ENCODE measurements at places on chromosomes 12 and 14.

- no peak for DNase-seq
Observed at GRCh38 chr14:93932642-93933041, 5.5 kb downstream of the FAM181A start.

DNA sequence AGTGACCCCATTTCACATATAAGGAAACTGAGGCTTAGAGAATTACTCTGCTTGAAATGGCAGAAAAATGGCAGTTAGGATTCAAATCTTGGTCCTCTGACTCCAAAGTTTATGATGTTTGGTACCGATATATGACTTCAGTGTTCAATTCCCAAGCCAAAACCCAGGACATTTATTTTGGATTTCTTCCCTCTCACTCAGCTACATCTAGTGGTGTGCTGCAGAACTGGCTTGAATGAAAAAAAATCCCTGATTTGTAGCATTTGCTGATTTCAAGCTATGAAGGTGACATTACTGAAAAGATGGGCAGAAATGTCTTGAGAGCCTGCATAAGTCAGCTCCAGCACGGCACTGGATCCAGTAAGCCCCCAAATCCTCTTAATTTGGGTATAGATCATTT lies 106.4 kb downstream of the EFCAB11 start:
- DNase-seq = no peak

DNA sequence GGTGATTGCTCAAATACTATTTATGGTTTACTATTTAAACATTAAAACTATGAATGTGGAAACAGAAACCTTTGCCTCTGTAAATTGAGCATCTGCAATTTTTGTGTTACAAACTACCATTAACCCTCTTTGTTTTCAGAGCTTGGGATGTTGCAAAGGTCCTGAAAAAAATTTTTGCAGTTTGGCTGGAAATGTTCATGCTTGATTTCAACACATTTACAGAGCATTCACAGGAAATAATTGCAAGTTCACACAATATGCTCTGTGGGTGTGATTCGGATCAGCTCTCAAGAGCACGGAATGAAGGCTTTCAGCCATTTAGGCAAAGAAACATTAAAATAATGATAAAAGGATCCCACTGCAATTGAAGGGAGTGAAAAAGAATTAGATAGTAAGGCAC lies 232.9 kb downstream of the ATP23 start:
- DNase-seq = no peak

DNA sequence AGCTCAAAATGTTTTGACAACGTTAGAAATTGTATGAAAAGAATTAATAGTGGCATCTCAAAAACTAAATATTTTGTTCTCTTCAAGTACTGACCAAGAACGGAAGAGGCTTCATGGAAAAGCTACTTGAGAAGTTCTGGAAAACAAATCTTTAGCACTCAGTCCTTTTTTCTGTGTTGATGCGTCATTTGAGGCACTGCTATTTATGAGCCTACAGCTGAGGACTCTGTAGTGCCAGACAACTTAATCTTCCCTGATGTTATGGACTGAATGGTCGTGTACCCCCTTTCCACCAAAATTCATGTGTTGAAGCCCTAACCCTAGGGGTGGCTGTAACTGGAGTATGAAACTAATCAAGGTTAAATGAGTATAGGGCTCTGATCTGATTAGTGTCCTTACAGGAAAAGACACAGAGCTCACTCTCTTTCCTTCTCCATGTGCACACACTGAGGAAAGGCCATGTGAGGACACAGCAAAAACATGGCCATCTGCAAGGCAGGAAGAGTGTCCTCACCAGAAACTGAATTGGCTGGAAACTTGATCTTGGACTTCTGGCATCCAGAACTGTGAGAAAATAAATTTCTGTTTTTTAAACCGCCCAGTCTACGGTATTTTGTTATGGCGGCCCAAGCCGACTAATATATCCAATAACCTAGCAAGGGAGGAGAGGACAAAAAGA lies 337.0 kb upstream of the CLEC14A start:
- no peak for DNase-seq

- DNase-seq = no peak
Observed at GRCh38 chr12:16763901-16764300, 157.9 kb upstream of the LMO3 start.

GRCh38 chr12:31658471-31659086 lies 909 bp upstream of the ETFBKMT start:
- no peak for DNase-seq

DNA sequence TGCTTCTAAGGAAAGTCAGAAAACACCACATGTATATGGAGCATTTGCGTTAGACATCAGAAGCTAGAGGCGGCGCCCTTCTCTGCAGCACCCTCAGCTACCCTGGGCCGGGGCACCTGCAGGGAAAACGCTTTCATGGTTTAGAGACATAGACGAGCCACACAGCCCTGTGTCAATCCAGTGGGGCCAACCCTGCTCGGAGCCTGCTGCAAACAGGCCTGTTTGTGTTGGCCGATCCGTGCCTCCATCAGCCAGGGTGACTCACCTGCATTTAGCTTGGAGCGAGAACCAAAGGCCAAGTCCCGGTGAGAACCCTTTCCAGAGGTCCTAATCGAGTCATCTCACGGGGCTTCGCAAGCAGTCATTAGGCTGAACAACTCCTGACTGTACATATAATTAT lies 19.5 kb upstream of the FZD10 start:
- no peak for DNase-seq

DNA sequence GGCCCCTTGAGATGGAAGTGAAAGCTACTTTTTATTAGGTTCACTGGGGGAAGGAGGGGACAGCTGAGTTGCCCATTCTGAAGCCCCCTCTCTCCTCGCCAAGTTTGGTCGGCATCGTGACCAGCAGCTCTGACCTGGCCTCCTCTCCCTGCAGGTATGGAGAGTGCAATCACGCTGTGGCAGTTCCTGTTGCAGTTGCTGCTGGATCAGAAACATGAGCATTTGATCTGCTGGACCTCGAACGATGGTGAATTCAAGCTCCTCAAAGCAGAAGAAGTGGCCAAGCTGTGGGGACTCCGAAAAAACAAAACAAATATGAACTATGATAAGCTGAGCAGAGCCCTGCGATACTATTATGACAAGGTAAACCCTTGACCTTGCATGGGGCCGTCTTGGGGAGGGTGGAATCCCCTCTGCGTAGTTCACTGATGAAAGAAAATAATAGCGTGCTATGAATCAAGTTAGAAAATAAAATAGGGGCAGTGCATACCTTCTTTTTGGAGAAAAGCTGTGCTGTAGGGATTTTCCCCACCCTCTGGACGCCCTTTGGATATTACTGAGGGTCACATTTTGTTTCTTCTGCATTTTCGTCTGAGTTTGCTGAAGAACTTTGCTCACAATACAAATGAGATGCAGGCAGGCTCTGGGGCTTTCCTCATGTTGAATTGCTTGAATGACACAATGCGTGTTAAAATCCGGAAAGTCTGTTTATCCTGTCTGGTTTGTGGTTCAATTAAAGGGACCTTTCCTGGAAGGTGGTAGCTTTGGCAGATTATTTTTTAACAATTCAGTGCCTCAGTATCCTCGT lies 29.4 kb downstream of the ELK3 start:
- no peak for DNase-seq

DNA sequence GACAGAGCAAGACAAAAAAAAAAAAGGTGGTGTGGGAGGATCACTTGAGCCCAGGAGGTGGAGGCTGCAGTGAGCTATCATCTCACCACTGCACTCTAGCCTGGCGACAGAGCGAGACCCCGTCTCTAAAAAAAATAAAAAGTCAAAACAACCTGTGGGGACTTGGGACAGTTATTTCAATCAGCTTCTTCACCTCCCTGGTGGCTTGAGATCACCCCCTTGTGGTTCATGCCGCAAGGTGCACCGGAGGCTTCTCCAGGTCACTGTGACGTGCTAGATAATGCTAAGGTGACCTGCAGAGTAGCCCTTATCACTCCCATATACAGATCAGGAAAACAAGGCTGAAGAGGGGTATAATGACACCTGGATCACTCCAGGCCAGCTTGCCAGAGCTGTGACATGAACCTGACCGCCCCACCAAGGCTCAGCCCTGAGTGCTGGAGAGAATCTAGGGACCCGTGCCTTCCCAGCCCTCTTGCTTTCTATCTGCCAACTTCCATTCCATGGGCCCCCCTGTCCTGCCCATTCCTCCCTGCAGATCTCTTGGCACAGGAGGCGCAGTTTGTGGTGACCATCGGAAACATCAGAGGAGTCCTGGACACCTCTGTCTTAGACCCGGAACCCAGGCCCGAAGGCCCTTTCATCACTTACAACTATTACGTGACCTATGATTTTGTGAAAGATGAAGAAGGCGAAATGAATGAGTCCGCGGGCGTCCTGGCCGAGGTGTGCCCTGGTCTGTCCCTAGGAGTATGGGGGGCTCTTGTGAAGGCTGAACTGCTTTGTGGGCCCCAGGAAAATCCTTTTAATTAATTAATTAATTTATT lies 8.1 kb downstream of the LRRC43 start:
- DNase-seq = no peak

GRCh38 chr12:93441081-93441616 lies 598 bp downstream of the UBE2N start:
- no peak for DNase-seq

GRCh38 chr12:106140223-106140986 lies 1.7 kb upstream of the NUAK1 start:
- no peak for DNase-seq

DNA sequence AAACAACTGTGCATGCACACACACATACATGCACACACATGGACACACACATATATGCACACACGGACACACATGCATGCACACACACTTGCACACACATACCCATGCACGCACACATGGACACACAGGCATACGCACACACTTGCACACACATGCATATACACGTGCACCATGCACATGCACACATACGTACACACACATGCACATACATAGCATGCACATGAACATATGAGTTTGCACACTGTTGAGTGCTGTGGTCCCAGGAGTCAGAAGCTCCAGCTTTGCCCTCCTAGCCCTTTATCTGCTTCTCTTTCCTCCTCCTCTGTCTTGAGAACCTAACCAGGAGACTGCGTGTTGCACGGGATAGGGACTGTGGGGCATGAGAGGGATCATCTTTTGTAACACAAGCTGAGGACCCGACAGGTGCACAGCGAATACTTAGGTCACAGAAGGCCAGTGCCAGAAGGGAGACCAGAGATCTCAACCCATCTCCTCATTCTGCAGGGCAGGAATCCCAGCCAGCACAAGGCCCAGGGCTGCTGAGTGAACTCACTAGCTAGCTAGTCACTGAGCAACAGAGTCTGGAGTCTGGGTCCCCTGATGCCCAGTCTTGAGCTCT lies 3.5 kb upstream of the LRTM2 start:
- DNase-seq = no peak

- peak; percentile 79 for DNase-seq
Observed at GRCh38 chr12:8697476-8698131, at the start of gene RIMKLB. Gene RIMKLB (plus strand): TSS chr12:8697991. CDS start chr12:8713867, 15,876 bp downstream.

GRCh38 chr14:102431751-102432150 lies 69.0 kb downstream of the TECPR2 start:
- DNase-seq = no peak

GRCh38 chr12:114746297-114747011 lies 62.5 kb upstream of the TBX3 start:
- DNase-seq = no peak

GRCh38 chr14:57388067-57388466 lies 2.3 kb upstream of the NAA30 start:
- no peak for DNase-seq

DNA sequence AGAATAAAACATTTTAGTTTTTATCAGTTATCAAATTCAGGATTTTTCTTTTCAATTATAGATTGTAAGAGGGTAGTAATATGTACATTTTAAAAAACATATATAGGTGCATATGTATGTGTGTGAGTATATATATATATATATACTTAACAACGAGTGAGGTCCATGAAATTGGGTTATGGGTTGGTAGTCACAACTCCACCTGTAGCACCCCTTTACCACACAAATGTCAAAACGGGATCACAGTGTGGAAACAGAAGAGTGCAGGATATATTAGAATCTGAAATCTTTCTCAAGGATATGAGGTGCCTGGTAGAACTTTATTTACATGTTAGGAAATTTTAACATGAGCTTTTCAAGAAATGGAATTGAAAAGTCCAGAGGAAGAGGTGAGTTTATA lies 31.3 kb downstream of the MIA2 start:
- DNase-seq = no peak

- DNase-seq = no peak
Observed at GRCh38 chr14:103050935-103051334, 6.4 kb downstream of the CDC42BPB start.

DNA sequence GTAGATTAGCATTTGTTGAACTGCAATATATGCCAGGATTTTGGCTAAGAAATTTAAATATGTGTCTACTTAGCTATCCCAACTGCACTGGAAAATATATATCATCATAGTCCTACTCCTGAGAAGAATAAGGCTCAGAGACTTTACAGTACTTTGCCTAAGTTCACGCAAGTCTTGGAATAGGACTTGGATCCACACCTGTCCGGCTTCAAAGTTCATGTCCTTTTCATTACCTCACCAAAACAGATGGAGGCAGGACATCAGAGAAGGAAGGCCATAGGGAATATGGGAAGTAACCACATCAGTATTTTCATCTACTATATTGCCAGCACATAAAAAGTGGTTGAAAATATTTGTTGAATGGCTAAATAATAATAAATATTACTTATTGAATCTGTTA lies 358.5 kb downstream of the PRKD1 start:
- DNase-seq = no peak

- no peak for DNase-seq
Observed at GRCh38 chr12:101939856-101940265, 62.5 kb downstream of the DRAM1 start.

GRCh38 chr12:111321317-111321716 lies 47.6 kb downstream of the PHETA1 start:
- no peak for DNase-seq

DNA sequence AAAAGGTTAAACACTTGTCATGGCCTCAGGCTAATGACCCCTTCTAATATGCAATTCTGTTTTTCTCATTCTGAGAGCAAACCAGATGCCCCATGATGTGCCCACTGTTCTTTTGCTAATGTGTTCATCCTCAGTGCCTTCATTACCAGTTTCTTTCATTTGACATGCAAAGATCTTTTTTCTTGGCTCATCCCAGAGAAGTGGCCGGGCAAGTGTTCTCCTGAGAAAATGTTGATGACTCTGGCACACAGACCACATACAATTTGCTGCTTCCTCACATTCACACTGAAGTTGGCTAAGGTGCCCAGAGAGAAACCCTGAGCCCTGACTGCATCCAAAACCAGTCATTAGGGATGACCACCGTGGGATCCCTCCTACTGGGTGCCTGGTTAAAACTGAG lies 833.3 kb downstream of the DIO2 start:
- DNase-seq = no peak

All from left renal cortex interstitium (tissue), 4 donors.